Hematopoietic multipotent progenitor cell treated with erythropoietin and hydrocortisone succinate and interleukin-3 and kit ligand, for 8 days (in vitro differentiated cells): ENCODE measurements at places on chromosomes 5 and 9.

- no peak for DNase-seq
Measured at GRCh38 chr9:129305246-129305645, 127.2 kb upstream of the IER5L start.

DNA sequence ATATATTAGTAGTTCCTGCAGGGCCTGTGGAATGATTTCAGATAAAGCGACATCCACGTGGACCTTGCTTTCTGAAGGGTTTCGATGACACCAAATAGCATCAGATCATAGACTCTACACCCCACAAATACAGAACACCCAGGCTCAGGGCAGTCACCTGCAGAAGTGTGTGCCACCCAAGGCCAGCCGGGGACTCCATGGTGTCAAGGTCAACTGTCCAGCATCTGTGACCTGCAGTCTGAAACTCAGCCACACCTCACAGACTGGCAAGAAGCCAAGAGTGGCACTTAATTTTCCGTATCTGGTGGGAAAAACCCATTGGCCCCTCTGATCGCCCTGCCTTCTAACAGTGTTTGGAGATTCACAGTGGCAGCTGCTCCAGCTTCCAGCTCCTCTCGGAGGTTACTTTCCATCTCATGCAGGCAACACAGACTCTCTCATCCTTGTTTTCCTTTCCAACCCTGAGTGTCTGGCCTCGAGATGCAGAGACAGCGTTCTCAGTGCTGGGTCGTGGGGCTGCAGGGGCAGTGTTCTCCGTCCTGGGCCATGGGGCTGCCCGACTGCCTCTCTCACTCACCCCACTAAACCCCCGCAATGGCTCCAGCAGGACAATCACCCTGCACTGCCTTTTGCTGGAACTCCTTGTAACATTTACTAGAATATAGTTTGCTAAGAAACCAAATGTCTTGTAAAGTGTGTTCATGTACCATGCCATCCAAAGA is 221.9 kb downstream of the IRX2 start:
- DNase-seq, result no peak

DNA sequence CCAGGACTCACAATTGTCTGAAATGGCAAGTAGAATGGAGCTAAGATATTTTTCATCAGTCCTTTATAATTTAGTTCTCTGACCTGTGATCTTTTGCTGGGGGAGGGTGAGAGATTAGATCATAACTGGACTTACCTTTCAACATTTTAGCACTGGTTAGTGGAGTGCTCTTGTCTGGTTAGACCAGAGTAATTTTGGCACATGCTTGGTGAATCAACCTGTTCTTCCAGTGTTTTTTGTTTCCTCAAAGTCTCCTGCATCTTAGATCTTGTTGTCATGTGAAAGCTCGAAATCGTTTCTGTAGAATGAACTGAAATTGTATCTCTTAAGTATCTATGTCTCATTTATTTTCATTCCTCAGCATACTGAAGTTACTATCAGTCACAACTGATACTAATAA is 122.4 kb downstream of the TLE4 start:
- DNase-seq, result no peak

DNA sequence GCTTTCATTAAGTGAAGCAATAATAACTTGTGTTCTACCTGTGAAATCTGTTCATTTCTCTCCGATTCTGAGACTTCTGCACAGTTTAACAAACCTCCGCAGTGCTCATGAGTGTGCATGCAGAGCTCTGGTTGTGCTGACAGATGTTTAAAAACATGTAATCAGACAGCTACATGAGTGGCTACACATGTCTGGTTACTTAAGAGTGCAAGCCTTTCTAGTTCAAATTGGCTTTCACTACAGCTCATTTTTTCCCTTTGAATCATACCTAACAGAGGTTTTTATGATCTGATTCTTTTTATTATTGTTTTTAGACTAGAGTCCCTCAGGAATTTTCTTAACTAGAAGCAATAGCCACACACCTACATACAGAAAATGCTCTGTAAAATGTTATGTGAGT is 310.2 kb downstream of the ARRDC3 start:
- DNase-seq, result no peak

- DNase-seq, result no peak
Measured at GRCh38 chr9:76530458-76531110, 71.6 kb downstream of the GCNT1 start.

DNA sequence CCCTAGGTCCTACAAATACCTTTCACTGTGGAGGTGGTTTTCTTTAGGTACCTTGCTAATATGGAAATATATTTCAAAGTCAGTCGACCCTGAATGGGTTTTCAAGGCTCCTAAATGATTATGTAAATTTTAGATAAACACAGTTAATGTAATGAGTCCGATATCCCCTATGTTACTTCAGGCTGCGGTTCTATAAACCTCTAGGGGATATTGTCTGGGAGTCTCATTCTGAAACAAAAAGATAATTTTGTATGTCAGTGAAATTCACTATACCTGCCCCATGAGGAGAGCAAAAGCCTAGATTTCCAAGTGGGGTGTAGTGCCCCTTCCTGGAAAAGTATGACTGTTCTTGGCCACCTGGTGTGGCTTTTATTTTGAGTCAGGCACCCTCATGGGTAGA is 377.3 kb downstream of the ICE1 start:
- no peak for DNase-seq

DNA sequence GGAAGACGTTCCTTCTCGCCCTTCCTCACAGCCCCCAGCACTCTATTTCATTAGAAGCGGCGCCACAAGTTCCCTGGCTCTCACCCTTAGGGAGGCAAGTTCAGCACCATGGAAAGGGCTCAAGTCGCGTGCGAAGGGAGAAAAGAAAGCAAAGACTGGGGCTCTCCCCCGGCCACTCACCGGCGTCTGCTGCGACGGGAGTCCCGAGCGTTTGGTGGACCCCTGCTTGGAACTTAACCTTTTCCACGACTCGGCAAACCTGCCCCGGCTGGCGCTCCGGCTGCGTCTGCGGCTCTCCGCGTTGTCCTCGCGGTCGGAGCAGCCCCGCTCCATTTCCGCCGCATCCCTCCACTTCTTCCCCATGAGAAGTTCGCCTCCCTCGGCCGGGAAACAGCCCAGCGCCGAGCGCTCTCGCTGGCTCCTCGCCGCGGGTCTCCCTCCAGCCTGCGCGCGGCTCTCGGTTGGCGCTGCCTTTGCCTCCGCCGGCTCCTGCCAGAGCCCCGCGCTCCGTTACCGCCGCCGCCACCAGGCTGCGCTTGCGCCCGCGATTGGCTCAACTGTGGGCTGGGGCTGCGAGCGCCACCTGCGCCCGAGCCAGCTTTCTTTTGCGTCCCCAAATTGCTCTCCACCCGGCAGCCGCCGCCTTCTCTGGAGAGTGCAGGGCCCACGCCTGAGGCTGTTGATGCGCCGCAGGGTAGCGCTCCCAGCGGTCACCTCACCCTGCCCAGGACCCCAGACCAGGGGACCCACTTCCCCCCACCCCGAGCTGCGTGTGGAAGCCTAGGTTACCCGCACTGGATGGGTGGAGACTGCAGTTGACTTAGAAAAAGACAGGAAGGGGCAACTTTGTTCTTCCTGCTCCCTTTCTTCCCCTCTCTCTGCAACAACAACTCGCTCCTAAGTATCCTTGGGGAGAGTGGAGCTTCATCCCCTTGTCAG is 321.6 kb downstream of the CEMIP2 start:
- peak; percentile 54 for DNase-seq

DNA sequence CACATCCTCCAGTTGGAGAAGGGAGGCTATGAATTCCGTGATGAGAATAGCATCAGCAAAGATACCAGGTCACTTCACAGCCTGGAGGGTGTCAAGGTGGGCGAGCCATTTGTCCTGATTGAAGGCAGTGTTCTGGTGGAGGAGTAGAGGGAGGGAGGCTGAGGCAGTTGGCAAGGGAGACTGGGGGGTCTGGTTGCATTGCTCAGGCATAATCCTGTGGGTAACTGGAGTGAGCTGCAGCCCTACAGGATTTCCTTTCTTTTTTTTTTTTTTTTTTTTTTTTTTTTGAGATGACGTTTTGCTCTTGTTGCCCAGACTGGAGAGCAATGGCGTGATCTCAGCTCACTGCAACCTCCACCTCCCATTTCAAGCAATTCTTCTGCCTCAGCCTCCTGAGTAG is 223.9 kb upstream of the KLF4 start:
- no peak for DNase-seq
